ENCODE measurements at places on chromosomes 7 and 10.

GRCh38 chr7:4129481-4130122 is 552.5 kb upstream of the FOXK1 start:
- DNase-seq: no peak

GRCh38 chr7:137916980-137917645 is 70.3 kb upstream of the DGKI start:
- DNase-seq: no peak

DNA sequence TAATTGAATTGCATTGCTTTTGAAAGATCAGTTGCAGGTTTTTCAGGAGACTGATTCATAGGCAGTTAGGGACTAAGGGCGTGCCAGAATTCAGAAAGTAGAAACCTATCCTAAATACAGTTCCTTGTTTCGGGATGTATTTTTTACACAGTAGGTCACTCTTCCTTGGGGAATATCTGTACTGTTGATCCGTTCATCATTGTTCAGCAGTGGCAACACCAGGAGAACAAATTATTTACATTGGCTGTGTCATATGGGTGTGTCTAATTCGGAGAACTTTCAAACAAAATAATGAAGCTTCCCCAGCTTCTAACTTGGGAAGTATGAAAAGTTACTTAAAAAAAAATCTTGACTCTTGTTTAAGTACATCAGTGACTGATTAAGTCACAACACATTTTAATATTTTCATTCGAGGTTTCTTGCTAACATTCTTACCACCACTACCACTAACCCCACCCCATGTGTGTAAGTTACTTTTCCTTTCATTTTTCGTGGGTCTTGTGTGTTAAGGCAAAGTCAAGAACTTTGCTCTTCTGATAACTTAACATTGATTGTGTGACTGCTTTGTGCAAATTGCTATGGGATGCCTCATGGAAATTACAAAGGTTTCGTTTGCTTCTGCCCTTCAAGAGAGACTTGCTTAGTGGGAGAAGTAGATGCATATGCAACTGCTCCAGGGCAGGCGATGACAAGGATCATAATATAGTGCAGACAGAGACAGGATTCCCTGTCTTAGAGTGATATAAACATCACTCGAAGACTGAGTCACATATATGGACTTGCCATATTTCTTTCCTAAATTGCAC is 43.8 kb upstream of the RPA3 start:
- DNase-seq: peak; percentile 57

DNA sequence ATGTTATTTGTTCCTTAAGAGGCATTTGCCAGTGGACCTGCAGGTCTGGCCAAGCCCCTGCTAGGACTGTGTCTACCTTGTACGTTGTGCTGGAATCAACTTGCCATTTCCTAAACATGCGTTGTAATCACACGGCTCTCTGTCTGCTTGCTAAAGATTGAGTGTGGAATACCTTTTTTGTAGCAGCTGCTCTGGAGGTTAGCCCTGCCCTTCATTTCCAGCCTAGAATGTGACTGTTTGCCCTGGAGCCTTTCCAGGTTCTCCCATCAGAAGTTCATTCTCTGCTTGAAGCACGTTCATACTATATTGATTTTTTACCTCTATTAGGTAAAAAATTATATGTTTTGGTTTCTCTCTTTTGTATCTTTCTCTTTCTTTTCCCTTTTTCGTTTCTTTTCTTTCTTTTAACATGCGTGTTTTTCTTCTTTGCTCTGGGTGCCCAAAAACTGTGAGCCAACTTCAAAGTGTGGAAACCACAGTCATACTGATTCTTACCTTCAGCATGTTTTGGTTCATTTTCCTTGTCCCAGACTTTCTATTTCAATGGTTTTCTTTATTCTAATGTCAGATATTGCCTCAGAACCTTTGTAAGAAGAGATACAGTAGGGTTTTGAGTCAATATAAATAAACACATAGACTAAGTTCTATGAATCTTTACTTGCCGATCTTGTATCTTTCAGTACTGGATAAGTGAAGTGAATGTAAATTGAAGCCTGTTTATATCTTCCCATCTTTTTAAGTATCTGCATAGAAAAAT is 111.9 kb upstream of the RPA3 start:
- no peak for DNase-seq

- DNase-seq: no peak
These were observed 397.9 kb downstream of the INHBA start for GRCh38 chr7:41305001-41305400.

GRCh38 chr10:129502448-129502847 is 35.4 kb downstream of the MGMT start:
- DNase-seq: no peak

GRCh38 chr7:139635526-139636302 is 112.2 kb downstream of the CLEC2L start:
- DNase-seq: no peak

- no peak for DNase-seq
These were observed 844.4 kb downstream of the GATA3 start for GRCh38 chr10:8898745-8899330.

DNA sequence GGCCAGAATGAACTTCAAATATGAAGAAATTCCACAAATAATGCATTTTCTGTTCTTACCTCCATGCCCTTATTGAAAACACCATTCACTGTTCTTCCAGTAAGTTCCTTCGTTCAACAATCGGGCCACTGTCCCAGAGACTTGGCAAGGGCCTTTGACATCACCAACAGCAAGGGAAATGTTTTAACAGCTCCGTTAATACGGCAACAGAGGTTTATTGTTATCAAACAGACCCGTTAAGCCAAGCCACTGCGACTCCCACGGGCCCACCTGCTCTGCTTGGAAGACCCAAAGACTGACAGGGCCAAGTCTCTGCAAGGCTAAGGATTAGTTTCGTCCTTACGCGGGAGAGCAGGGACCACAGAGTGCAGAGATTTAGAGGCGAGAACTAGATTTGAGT is 43.4 kb upstream of the LYZL1 start:
- no peak for DNase-seq

- DNase-seq: no peak
These were observed 154.9 kb downstream of the SDHAF3 start for GRCh38 chr7:97272237-97272975.

DNA sequence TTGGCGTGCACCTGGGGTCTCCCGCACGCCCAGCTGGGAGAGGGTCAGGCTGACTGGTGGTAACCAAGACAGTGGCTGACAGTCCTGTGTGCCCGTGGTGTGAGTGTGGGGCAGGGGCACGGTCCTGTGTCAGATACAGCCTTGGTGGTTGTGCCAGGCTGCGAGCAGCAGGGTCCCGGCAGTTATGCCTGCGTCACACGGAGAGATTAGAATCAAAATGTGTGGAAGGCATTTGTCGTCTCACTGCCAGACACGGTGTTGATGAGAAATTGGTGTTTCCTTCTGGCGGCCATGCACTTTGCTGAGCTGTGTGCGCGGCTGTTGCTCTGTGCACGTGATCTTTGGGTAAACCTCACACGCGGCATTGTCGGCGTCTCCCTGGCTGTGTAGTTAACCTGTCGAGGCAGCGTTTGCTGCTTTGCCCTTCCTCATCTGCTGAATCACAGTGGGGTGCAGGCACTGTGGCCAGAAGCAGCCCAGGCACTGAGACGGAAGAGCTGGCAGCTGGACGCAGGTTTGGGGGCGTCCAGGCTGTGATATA is 87.7 kb downstream of the NKX6-2 start:
- DNase-seq: no peak

DNA sequence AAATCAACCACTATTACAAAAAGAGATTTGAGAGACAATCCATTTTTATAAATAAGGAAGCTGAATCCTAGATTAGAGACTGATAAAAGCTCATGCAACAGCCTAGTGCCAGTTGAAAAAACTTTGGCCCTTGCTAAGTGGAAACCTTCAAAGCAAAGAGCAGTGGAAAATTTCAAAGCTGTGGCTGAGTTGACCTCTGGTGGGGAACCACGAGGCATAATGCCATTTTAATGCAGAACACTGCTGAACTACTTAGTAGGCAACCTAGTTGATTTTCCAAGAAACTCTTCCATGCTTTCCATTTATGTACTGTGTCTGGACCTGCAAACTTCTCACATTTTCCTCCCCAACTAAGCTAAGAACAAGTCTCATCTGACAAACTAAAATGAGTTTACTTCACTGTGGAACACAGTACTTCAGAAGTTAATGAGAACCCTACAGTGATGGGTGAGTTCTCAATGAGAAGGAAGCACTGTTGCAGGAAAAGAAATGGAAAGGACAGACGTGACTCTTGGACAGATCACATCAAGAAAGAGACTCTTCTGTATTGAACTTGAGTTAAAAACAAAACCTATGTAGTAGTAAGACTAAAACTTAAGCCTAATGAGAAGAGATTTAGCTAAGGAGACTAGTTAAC is 19.5 kb downstream of the FZD9 start:
- DNase-seq: no peak
